IMR-90 (cell line): ENCODE measurements at places on chromosomes 1 and 21.

GRCh38 chr1:92655197-92655801 is 129.6 kb downstream of the EVI5 start:
- no peak for DNase-seq

DNA sequence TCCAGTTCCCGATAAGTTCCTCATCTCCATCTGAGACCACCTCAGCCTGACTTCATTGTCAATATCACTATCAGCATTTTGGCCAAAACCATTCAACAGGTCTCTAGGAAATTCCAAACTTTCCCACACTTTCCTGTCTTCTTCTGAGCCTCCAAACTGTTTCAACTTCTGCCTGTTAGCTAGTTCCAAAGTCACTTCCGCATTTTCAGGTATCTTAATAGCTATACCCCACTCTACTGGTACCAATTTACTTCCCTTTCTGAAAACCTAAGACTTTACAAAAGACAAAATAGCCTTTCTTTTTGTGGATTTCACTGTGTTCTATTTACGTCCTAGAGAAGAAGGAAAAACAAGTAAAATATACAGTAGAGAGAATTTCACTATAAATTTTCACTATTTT is 147.0 kb upstream of the FMN2 start:
- DNase-seq, result no peak

DNA sequence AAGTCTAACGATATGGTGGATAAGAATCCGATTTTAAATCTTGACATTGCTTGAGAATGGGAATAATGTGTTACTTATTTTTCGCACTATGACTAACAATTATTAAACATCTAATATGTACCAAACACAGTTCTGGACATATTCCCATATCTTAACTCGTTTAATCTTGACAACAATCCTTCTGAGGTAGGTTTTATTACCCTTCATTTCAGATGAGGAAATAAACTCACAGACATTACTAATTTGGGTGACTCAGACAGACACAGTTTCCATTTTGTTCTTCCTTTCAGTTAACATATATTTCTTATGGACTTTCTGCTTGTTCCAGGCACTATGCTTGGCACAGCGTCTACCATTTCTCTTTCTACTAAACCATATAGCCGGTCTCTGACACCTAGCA is 244.8 kb downstream of the SMYD3 start:
- peak; percentile 8 for DNase-seq

- no peak for DNase-seq
These were observed 22.7 kb downstream of the SLC35D1 start for GRCh38 chr1:67031121-67031858.

- no peak for DNase-seq
These were observed 35.6 kb upstream of the CRNN start for GRCh38 chr1:152449661-152450060.

- DNase-seq, result no peak
These were observed 3.6 kb downstream of the XKR8 start for GRCh38 chr1:27963393-27963792.

DNA sequence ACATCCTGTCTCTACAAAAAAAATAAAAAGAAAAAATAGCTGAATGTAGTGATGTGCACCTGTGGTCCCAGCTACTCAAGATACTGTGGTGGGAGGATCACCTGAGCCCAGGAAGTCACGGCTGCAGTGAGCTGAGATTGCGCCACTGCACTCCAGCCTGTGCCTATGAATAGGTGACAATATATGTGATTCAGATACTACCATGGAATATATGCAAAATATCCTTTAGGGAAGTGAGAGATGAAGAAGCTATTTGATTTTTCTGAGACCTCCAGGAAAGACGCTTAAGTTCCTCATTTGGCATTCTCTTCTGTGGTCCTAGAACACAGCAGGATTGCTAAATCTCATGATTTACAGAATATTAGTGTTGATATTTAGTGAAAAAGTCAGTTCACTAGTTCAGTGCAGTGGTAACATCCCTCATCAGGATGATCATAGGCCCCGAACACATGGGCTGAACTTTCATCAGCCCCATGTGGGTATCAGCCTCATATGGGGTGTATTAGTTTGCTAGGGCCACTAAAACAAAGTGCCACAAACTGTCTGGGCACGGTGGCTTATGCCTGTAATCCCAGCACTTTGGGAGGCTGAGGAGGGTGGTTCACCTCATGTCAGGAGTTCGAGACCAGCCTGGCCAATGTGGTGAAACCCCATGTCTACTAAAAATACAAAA is 6.0 kb upstream of the VASH2 start:
- DNase-seq, result no peak

- DNase-seq, result no peak
These were observed 18.5 kb downstream of the MORN1 start for GRCh38 chr1:2372551-2373490.

GRCh38 chr1:94611681-94612475 is 70.3 kb upstream of the F3 start:
- DNase-seq, result no peak

DNA sequence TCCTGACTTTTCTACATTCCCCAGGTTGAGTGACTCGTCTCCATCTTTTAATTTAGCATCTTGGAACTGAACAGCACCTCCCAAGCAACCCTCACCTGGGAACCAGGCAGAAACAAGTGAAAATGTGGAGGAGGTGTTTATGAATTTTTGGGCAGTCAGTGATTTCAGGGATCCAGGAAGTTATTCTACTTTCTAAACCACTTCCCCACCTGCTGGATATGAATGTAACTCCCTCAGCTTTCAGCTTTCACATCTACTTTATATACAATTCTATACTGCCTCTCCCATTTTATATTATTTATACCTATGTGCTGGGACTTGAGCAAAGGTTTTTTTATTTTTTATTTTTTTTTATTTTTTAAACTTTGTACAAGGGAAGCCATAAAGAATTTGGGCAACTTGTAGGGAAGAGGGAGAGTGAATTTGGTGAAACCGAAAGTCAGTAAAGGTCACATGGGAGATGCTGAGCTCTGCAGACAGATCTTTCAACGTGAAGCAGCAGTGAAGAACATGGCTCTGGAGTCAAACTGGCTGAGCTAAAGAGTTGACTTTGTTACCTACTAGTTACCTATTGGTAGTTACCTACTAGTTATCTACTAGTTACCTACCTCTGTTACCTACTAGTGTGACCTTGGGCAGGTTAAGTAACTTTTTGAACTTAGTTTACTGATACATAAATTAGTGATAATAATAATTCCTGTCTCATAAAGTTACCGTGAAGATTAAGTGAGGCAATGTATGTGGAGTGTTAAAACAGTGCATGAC is 45.5 kb downstream of the DDR2 start:
- no peak for DNase-seq

GRCh38 chr1:102182603-102183260 is 186.0 kb upstream of the OLFM3 start:
- no peak for DNase-seq

DNA sequence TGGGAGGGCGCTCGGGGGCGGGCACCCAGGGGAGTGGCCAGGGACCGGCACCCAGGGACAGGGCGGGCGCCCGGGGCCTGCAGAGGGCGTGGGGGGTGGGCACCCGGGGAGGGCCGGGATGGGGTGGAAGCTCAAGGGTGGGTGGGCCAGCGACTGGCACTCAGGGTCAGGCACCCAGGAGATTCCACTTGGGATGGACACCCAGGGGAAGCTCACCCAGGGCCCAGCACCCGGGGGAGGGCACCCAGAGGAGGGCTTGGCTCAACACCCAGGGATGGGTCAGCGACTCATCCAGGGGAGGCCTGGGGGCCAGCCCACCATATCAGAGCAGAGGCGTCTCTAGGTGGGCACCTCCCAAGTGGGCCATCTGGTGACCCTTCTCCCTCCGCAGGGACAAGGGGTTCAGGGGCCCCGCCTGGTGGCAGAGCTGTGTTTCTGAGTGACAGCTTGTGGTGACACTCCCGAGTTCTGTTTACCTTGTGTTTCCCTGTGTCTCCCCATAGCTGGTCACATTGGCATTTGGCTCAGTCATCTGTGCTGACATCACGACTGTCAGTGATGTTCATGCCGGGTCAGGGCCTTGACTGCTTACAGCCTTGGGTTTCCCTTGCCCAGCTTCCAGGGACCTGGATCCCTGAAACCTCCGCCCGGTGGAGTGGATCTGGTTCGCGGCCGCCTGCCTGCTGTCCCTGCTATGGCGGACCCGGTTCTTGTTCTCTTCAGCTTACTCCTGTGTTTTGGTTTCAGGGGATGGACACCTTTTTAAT is 749 bp downstream of the IBA57 start:
- peak; percentile 74 for DNase-seq

- DNase-seq, result no peak
These were observed 354.7 kb downstream of the KCNH1 start for GRCh38 chr1:210779269-210779668.

- DNase-seq, result peak; percentile 1
These were observed 25.0 kb upstream of the CHRM3 start for GRCh38 chr1:239361403-239361802.

- peak; percentile 2 for DNase-seq
These were observed 60.0 kb downstream of the FBXO2 start for GRCh38 chr1:11594222-11594621.

- no peak for DNase-seq
These were observed 25.4 kb downstream of the SCAF4 start for GRCh38 chr21:31706562-31706961.

GRCh38 chr1:77467021-77467595 is 185.3 kb downstream of the AK5 start:
- DNase-seq, result no peak

GRCh38 chr1:176177764-176178163 is 29.3 kb downstream of the COP1 start:
- DNase-seq, result no peak

DNA sequence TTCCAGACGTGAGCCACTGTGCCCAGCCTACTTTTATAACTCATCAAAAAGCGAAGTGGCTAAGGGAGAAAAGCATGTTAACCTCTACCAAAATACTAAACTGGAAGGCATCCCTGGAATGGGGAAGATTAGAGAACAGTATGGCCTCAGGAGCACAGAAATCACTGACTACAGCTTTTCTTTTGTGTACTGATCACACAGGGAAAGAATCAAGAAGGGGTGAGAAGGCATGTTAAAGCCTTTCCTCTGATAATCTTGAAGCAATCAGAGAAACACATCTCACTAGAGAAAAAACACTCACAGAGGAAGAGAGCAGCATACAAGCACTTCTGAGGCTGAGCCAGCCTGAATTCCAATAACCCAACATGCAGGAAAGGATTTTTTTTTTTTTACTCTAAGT is 10.7 kb downstream of the PCAT6 start:
- peak; percentile 58 for DNase-seq

DNA sequence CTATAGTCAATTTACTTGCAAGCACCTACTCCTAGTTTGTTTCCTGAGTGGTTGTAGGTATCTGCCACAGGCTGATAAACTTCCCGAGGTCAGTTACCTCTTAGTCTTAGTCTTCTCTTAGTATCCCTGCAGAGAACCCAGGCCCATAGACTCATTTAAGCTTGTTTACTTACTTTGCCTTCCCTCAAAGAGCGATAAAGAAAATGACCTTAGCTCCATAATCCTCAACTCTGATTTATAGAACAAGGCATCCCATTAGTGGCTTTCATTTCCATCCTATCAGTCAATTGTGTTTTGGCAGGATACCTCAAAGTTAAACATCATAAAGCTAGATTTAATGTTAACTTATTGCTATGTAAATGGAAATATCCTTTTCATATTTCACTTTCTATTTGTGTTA is 119.7 kb downstream of the UCHL5 start:
- DNase-seq, result no peak

DNA sequence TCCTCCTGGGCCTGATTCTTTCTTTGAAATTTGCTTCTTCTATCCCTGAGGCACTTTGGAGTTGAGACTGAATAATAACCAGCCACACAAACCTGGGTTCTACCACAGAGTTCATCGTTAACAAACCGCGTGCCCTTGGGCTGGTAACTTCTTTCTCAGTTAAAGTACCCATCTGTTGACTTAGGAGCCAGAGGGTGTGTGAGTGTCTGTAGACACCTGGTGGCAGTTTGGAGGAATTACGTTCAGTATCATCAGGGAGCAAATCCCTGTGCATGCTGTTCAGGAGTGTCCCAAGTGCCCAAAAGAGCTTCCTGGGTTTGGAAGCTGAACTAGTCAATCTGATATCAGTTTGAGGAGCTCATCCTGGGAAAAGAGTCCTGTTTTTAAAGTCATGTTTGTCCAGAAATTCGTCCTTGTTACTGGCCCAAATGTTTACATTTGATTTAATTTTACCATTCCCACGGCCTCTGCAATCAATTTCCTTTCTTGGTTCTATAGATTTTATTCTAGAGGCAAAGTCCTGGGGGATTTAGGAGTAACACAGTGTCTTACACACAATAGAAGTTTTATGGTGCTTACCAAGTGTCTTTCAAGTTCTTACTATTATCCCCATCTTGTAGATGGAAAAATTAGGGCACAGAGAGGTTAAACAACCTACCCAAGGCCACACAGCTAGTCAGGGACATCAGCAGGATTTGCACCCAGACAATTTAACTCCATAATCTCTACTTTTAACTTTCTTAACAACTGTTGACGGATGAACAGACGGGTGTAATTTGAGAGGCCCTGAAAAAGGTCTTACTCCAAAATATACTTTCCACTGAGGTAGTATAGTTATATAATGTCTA is 26.7 kb upstream of the RPTN start:
- peak; percentile 64 for DNase-seq

- no peak for DNase-seq
These were observed 124.2 kb upstream of the LMO4 start for GRCh38 chr1:87204441-87204840.

DNA sequence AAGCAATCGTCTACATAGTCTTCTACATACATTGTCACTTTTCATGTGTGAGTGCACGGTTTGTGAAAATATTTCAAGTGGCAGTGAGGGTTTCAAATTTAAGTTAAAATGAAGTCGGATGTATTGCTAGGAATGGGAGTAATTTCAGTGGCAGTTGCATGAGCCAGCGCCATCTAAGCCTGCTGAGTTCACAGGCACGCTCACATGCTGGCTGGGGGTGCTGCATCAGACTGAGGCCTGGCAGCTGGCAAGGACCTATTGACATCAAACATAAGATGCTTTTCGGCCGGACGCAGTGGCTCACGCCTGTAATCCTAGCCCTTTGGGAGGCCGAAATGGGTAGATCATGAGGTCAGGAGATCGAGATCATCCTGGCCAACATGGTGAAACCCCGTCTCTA is 80.7 kb downstream of the UBE4B start:
- DNase-seq, result no peak

- no peak for DNase-seq
These were observed 30.6 kb downstream of the HYI start for GRCh38 chr1:43422995-43423671.

GRCh38 chr1:218809625-218810024 is 364.1 kb upstream of the LYPLAL1 start:
- DNase-seq, result no peak

- peak; percentile 15 for DNase-seq
These were observed 271.6 kb downstream of the LMO4 start for GRCh38 chr1:87600055-87600850.

GRCh38 chr1:180781718-180782117 is 131.0 kb upstream of the KIAA1614 start:
- no peak for DNase-seq
